ENCODE measurements at places on chromosomes 11 and 22.

GRCh38 chr11:84420271-84420670 lies 1134.1 kb upstream of the CCDC90B start:
- DNase-seq: no peak

DNA sequence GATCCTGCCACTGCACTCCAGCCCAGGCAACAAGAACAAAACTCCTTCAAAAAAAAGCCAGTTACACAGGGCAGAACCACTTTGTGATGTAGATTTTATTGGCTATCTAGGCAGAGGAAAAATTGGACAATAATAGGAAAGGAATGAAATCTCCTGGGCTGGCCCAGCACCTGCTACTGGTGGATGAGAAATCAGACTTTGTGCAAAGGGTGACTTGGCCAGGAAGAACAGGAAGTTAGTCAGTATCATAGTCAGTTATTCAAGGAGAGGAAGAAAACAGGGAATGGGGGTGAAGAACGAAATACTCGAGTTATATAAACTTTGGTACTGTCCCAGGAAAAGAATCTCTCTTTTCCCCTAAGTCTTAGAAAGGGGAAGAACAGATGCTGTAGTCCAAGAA lies 11.0 kb upstream of the SPTBN2 start:
- DNase-seq: no peak

DNA sequence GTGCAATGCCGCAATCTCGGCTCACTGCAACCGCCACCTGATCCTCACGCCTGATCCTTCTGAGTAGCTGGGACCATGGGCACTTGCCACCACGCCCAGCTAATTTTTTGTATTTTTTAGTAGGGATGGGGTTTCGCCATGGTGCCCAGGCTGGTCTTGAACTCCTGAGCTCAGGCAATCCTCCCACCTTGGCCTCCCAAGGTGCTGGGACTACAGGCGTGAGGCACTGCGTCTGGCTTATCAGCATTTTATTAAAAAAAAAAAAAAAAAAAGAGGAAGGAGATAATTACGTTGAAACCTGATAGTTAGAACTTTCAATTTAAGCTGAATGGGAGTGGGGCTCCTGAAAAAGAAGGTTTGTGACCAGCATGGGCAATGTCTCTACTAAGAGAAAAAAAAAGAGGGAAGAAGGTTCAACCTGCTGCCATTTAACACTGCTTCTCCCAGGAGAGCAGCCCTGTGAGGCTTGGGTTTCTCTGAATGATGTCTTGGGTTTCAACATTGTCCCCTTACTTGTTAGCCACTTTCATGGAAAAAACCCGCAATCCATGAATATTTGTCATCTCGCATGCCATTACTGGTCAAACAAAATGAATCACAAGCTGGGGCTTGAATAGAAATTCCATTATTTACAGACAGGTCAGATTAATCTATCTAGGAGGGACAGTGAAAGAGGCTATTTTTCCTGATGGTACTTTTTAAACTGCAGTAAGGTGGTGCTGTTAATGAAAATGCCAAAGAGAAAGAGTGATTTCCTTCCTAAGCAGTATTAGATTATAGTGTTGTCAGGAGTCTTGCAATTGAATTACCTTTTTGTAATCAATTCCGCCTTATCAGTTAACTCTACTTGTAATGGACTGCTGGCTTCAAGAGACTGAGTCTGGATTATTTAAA lies 72.5 kb downstream of the PACS1 start:
- no peak for DNase-seq

GRCh38 chr22:34702279-34702678 lies 363.7 kb upstream of the ISX start:
- DNase-seq: no peak

- no peak for DNase-seq
These were observed 209.1 kb downstream of the KIRREL3 start for GRCh38 chr11:126791446-126791845.

GRCh38 chr11:68523743-68524142 lies 63.2 kb downstream of the PPP6R3 start:
- no peak for DNase-seq

DNA sequence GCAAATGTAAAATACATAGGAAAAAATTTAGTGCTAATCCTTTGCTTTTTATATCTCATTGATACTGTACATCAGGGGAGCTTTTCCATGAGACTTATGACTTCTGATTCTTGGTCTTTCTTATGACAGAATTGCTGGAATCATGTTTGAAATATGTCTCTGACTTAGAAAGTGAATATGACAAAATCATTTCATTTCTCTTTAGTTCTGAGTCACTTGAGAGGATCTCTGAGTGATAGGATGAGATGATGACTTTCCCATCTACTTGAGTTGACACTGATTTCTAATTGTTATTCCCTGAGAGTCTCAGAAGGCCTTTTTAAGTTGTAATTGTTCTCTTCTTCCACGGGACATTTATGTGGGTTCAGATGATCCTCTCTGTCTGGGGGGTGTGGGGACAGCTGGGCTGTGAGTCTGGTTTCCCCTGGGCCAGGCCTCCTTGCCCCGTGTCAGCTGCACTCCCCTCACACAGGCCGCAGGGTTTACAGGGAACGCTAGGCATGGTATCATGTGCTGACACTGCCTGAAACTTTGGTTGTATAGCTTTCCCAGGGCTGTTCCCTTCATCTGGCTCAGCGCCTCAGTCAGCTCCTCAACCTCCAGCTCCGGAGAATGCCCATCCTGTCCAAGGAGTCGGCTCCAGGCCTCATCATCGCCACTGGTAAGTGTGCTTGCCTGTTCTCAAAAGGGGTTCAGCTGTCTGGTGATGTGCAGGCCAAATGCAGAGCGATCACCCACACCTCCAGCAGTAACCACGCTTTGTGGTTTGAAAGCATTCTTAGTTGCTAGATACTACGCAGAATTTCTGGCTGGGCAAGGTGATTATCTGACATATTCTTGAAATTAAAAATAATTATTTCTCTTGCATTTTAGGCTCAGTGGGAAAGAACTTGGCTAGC lies 69.5 kb upstream of the SORL1-AS1 start:
- no peak for DNase-seq

- DNase-seq: no peak
These were observed 3.1 kb downstream of the MAML2 start for GRCh38 chr11:96339706-96340554.
